ENCODE measurements at places on chromosomes 13 and 19. TPM values are rescaled to one million over a fixed set of nuclear protein-coding genes. Genes with fewer than 3 reads are reported as not detected.

- H3K4me1 ChIP-seq = no peaks in the 10 kb centered on the region
- no peak overlapping the region for H3K27ac ChIP-seq
- no peak for DNase-seq
- no peak overlapping the region for H3K4me3 ChIP-seq
- no peaks in the 10 kb centered on the region for H3K27me3 ChIP-seq
- H3K36me3 ChIP-seq = no peaks in the 10 kb centered on the region
Measured at GRCh38 chr13:106987427-106987785, 419.5 kb upstream of the ARGLU1 start.

DNA sequence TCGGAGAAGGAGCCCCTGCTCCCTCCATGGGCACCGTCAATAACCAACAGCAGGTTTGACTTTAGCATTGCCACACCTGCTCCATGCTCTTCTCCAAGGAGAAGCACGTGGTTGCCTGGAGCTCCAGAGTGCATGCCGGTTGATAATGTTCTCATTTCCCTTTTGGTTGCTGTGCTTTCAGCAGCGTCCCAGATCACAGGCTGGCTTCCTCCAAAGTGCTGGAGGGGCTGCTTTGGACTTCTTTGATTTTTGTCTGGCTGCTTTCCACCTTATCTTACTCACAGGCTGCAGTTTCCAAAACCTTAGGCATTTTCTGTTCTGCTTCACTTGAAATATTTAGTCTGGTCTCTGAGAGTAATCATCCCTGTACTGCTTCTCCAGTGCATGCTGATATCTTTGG, 123.8 kb upstream of the IRS2 start:
- DNase-seq = no peak
- H3K4me3 ChIP-seq = no peak overlapping the region
- no peaks in the 10 kb centered on the region for H3K36me3 ChIP-seq
- no peaks in the 10 kb centered on the region for H3K4me1 ChIP-seq
- H3K27me3 ChIP-seq = peaks cover 3% of the 10 kb centered on the region

GRCh38 chr13:110571896-110572777, 10.6 kb upstream of the RAB20 start:
- DNase-seq = no peak
- peaks cover 10% of the 10 kb centered on the region for H3K4me1 ChIP-seq
- peaks cover 32% of the 10 kb centered on the region for H3K27me3 ChIP-seq
- no peak overlapping the region for H3K4me3 ChIP-seq
- H3K36me3 ChIP-seq = no peaks in the 10 kb centered on the region

GRCh38 chr13:91406619-91407018, 8.2 kb downstream of the GPC5 start:
- H3K27ac ChIP-seq = no peak overlapping the region
- H3K36me3 ChIP-seq = no peaks in the 10 kb centered on the region
- no peak overlapping the region for H3K4me3 ChIP-seq
- H3K4me1 ChIP-seq = peaks cover 5% of the 10 kb centered on the region
- peaks cover 17% of the 10 kb centered on the region for H3K27me3 ChIP-seq
- DNase-seq = no peak

DNA sequence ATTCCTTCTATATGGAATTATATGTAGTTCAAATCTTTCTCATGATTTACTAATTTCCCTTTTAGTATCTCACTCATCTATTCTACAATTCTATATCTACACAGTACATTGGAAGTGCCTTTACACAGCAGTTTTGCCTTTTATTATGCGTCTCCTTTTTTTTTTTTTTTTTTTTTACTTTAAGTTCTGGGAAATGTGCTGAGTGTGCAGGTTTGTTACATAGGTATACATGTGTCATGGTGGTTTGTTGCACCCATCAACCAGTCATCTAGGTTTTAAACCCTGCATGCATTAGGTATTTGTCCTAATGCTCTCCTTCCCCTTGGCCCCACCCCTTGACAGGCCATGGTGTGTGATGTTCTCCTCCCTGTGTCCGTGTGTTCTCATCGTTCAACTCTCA, 1150.1 kb upstream of the PRR20A start:
- no peaks in the 10 kb centered on the region for H3K27me3 ChIP-seq
- no peaks in the 10 kb centered on the region for H3K4me1 ChIP-seq
- DNase-seq = no peak
- H3K36me3 ChIP-seq = peaks cover 4% of the 10 kb centered on the region

JSRP1 gene
- total RNA-seq = 0.73 TPM

All from natural killer cell treated with Interleukin-12 subunit alpha and Interleukin-12 subunit beta and Interleukin-15 and Interleukin-18, amount 100 ng/mL, for 72 hours (primary cell).